ENCODE measurements at places on chromosomes 11 and 22.

DNA sequence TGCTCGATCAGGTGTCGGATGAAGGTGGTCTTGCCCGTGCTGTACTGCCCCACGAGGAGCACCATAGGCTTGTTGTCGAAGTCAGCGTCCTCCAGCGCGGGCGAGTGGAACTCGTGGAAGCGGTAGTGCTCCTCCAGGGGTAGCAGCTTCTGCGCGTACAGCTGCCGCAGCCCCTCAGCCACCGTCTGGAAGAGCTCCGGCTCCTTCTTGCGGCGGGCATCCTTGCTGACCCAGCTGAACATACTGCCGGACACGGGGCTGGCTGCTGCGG is 263 bp downstream of the EHD1 start:
- no peak for DNase-seq

GRCh38 chr11:45391168-45391850 is 105.2 kb upstream of the SYT13 start:
- DNase-seq, result no peak

GRCh38 chr11:85628771-85629341 is 463 bp downstream of the TMEM126B start:
- DNase-seq, result no peak

DNA sequence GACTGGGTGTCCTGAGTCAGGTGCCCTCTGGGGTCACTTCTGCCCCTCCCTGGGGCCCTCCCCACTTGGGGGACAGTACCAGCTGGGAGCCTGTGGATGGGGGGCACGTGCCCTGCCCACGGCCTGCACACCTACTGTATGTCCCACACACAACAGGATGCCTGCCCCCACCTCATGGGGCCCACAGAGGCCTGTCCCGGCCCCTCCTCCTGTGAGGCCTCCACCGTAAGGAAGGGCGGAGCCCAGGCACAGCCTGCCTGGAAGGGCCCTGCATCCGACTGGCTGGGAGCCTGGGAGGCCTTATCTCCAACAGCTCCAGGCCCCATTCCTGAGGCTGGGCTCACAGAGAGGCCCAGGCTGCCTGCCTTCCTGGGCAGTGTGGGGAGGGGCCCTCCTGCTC is 47.8 kb downstream of the BRSK2 start:
- DNase-seq, result no peak

GRCh38 chr11:117877120-117877784 is 794 bp upstream of the FXYD6 start:
- DNase-seq, result no peak

DNA sequence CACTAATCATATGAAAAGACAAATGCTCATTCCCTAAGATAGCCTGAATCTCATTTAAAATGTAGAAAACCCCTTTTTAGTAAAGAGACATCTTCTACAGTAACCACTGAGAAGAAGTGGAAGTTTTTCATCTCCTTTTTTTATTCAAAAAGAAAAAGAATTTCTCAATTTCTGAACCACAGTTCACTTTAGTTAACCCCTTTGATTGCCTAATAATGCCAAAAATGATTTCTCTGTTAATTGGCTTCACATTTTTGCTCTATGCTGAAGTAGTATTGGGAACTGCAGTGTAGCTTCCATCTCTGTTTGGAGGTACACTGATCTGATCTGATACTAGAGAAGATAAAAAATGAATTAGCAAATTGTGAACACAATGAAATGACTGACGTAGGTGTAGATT is 58.3 kb downstream of the CD44 start:
- no peak for DNase-seq

DNA sequence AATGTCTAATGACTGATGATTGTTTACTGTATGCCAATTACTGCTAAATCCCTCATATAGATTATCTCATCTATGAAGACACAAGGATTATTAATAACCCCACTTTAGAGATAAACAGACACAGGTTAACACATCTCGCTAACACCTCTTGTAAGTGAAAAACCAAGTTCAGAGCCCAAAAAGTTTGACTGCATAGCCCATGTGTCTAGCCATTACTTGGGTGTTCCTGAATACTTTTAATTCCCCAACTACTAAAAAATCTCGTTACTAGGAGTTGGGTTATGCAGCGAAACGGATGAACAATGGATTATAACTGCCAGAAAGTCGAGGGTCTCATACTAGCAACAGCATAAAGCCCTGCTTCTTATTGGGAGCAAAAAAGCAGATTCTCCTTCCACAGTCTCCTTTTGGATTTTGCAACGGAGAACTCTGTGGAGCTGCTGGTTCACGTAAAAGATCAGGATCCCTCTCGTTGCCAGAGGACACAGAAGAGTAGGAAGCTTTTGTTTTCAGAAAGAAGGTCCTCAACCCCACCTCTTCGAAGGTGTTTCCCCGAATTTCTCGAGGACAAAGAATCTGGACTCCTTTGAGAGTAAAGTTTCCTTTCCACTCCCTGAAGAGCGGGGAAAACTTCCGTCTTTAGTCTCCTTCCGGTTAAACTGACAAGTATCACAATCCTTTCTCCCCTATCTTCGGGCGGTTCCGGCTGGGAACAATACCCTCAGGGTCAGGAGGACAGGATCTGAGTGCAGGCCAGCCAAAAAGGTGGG is 979 bp downstream of the ZBED5 start:
- no peak for DNase-seq

DNA sequence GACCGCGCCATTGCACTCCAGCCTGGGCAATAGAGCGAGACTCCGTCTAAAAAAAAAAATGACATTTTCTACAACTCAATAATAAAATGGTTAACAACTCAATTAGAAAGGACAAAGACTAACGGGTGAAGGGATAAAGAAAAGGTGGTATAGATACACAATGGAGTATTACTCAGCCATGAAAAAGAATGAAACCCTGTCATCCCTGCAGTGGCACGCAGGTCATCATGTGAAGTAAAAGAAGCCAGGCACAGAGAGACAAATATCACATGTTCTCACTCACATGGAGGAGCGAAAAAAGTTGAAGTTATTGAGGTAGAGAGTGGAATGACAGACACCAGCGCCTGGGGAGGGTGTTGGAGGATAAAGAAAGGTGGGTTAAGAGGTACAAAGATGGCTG is 39.0 kb downstream of the WNT7B start:
- no peak for DNase-seq

GRCh38 chr11:20452585-20452984 is 65.1 kb downstream of the PRMT3 start:
- no peak for DNase-seq

DNA sequence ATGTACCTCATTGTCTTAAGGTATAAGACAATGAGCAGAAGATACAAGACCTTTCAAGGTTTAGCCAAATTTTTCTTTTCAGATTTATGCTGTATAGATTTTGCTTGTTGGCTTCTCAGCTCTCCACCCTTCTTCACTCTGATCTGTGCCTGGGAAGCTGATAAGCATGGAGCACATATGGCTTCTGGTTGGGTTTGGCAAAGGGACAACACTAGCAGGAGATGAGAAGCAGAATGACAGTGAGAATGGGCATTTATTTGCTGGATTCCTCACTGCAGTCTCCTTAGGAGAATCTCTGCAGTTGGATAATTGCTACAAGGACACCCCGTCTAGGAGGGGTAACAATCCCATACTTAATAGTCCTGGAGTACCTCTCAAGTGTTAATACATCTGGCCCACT is 474.8 kb upstream of the CCDC90B start:
- no peak for DNase-seq

- DNase-seq, result no peak
Measured at GRCh38 chr11:11424688-11425087, 71.6 kb upstream of the CSNK2A3 start.

- peak; percentile 30 for DNase-seq
Measured at GRCh38 chr22:37021710-37022482, 2.4 kb downstream of the MPST start.

DNA sequence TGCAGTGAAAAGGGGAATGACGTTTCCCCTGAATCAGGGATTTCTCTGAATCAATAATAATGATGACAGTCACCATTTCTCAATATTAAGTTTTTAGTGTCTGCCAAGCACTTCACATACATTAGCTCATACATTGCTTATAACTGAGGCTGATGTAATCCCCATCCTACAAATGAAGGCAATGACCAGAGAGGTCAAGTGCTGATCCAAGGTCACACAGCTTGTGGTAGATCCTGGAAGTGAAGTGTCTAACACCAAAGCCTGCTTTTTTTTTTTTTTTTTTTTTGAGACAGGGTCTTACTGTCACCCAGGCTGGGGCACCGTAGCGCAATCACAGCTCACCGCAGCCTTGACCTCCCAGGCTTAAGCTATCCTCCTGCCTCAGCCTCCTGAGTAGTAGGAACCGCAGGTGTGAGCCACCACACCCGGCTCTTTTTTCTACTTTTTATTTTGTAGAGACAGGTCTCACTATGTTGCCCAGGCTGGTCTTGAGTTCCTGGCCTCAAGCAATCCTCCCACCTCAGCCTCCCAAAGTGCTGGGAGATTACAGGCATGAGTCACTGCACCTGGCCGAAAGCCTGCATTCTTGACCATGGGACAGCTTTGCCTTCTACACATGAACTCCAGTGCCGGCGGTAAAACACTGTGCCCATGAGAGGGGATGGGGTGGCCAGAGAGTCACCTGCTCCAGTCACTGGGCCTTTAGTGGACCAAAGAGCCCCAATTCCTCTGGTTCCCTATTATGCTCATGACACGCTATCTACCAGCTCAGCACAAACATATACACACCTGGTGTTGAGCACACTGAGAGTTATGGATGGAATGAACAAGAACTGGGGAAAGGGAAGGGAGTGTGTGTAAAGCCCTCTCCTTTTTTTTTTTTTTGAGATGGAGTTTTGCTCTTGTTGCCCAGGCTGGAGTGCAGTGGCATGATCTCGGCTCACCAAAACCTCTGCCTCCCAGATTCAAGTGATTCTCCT is 17.4 kb downstream of the ARHGAP1 start:
- no peak for DNase-seq

DNA sequence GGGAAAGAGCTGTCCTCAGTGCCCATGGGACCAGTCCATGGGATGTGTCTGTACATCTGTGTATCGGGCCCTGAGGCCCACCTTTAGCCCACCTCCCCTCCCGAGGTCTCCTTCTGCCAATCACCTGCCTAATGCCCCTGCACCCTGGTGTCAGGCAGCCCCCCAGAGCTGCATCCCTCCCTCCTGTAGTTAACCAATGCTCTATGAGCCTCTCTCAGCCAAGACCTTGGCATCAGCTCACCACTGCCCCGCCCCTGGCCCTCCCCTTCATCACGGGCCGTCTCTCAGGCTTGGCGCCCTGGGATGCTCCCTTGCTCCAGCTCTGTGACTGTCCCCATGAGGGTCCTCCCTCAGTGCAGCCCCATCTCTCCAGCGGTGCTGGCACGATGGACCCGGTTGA is 18.5 kb downstream of the MGAT3 start:
- no peak for DNase-seq

GRCh38 chr11:131204282-131204681 is 166.1 kb upstream of the NTM start:
- DNase-seq, result no peak

DNA sequence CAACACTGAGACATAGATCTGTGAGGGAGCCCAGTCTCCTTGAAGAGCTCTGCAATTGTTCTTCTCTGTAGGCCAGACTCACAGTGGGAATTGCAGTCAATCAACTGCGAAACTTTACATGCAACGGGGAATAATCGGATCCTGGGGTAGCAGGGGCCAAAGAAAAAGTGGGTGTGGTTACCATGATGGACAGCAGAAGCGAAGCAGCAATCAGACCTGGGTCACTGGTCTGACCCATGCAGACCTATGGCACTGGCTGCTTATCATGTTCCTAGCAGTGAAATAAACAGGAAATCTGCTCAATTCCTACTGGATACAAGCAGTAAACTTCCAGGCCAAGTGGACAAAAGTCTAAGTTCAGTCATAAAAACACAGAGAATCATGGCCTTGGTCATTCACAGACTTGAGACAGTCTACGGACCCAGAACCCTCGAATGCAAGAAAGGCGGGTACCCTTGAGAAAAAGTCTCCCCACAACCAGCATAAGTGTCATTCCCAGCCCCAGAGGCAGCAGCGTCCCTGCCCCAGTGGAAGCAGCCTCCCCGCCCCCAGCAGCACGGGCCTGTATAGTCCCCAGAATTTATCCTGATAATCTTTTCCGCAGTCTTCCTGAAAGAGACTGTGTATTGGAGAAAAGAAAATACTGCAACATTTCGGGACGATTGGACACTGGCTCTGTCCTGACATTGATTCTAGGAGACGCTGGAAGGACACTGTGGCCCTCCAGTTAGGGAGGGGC is 34.6 kb downstream of the ASCL2 start:
- DNase-seq, result no peak

- DNase-seq, result no peak
Measured at GRCh38 chr11:66969584-66970225, 5.4 kb upstream of the C11orf86 start.

DNA sequence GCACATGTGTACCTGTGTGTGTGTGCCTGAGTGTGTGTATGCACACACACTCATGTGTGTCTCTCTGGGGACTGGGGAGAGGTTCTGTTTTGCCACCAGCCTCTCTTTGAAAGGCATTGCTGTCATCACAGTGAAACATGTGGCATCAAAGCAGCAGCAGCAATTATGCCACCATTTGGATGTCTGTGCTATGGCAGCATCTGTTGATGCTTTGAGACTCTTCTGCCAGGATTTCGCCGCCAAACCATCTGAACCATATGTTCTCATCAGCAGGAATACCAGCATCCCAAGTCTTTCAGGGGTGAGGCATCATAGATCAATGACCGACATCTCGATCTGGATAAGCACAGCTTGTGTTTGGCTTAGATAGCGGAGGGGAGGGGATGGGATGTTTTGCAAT is 168.6 kb downstream of the FAT3 start:
- no peak for DNase-seq

- no peak for DNase-seq
Measured at GRCh38 chr11:134578807-134579723, 167.0 kb upstream of the B3GAT1 start.

DNA sequence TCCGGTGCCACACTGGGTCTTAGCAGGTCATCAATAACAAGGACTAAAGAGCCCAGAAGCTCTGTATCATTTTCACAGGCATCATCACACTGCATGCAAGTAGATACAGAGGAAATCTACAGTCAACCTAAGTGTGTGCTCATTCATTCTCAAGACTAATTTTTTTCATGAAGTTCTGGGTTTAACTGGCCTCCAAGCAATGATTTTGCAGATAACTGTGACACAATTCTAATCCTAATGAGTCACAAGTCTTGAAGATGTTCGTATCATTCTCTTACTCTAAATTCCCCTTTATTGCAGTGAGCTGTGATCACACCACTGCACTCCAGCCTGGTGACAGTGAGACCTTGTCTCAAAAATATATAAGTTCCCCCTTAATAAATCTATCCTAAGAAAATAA is 2.5 kb downstream of the OR52W1 start:
- DNase-seq, result no peak

DNA sequence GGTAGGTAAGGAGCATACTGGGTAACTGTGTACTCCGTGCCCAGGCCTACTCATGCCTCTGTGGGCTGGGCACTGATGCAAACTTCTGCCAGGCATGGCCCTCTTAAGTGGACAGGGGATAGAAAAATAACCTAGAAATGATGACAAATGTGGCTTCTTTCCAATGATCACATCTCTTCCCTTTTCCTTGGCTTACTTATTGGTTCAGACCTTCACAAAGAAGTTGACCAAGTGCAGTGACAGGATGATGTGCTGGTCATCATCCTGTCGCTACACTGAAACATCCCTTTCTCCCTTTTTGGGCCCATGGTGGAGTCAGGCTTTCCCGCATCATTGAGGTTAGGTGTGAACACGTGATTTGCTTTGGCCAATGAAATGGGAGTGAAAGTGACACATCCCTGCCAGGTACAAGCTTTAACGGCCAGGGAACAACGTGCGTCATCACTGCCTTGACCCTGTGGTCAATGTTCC is 31.8 kb upstream of the APOBEC3A start:
- no peak for DNase-seq

- DNase-seq, result no peak
Measured at GRCh38 chr11:65187146-65187675, 5.5 kb downstream of the CAPN1 start.
